ENCODE measurements at places on chromosomes 5 and 9.

GRCh38 chr5:33309536-33310345 is 131.0 kb upstream of the TARS1 start:
- no peak for DNase-seq

GRCh38 chr5:138275379-138275782 is 960 bp upstream of the GFRA3 start:
- DNase-seq = no peak

DNA sequence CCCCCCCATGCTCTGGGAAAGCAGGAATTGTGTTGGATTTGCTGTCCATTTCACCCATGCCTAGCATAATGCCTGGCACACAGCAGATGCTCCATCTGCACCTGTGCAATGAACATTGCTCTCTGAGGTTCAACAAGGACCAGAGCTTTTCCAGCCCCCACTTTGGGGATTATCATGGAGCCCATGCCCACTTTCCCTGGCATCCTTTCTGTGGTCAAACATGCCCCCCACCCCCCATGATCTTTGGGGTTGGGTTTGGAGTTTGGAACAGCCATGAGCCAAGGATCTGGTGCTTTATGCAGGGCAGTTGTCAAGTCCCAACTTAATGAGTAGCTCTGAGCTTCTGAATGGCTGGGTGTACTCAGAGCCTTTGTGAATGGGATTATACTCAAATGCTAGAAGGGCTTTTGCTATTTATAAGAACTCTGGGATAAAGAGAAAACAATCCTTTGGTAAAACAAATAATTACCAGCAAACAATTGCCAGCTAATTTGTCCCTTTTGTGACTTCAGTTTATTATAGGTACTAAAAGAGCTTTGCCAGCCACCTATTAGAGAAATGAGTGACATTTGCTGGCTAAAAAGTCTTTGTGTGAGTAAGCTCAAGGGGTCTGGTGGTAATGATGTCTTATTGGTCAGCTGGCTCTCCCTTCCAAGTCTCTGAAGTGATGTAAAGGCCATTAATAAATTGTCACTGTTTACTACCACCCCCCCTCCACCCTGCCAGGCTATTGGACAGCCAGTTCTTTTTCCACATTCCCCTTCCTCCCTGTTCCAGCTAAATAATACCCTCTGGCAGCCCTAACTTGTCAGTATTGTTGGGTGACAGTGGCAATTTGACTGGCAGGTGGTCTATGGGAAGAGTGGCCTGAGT is 182.3 kb downstream of the MACROH2A1 start:
- no peak for DNase-seq

DNA sequence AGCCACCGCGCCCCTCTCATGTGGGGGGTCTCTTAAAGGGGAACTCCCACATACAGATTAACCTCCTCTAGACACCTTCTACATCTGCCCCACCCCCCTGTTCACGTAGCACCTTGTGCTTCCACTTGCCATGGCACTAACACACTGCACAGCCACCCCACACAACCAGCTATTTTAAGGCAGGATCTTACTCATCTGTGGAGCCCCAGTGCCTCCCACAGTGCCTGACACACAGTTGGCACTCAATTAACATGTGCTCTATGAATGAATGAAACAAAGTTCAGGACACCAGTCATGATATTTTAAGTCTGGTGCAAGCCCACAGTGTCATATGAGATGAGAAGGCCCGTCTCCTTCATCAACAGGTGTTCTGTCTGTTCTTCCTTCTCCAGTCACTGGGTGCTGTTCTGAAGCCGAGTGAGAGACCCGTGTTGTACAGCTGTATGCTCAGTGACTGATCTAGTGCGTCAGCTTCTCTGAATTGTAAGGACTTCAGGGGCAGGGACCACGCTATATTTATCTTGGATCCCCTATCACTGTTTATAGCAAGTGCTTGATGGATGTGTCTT is 149.1 kb downstream of the TLE1 start:
- DNase-seq = no peak

GRCh38 chr5:42423285-42424165 is at the start of gene GHR:
TSS of gene GHR (plus strand) at chr5:42423439. CDS start at chr5:42565875, 142,436 bp downstream.
- peak; percentile 14 for DNase-seq

- DNase-seq = no peak
Observed at GRCh38 chr5:81767938-81768337, 17.0 kb upstream of the SSBP2 start.

Measured in CD4-positive, alpha-beta T cell treated with Interleukin-21 for 1 hour (primary cell).